ENCODE measurements at places on chromosomes 3 and 15.

DNA sequence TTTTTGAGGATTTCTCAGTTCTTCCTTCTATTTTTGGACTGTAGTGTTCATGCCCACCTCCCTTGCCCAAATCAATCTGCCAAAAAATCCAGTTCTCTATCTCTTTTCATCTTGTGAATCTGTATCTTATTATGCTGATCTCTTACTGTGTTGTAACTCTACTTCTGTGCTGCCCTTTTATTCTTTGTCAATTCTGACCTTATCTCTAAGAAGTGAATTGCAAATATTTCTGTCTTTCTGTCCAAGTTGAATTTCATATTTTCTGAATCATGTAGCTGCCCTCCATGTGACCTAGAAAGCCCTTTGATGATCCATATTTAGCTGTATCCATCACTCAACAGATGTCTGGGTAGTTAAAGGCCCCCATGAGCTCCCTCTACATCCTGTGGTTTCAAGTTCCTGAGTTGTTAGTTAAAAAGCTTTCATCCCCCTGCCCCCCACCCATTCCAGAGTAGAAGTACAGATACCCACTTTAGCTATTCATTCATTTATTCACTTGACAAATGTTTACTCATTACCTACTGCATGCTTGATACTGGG lies 33.6 kb upstream of the ETV5 start:
- DNase-seq, result no peak

GRCh38 chr15:27746401-27746955 lies 352.6 kb downstream of the OCA2 start:
- DNase-seq, result no peak

DNA sequence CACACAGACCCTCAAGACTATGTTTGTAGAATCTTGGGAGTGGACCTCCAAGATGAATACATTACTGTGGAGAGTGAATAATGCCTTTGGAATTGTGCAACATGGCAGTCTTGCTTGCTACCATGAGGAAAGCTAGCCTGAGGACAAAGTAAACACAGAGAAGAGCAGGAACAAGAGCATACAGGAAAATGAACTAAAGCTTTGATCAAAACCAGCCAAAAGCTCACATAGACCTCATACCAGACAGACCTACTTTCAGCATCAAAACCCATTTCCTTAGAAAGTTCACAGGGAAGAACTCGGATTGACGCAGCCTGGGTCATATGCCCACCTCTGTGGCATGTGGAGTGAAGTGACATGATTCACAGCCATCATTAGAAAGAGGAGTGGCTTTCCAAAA lies 3.3 kb upstream of the RAB8B start:
- DNase-seq, result no peak

DNA sequence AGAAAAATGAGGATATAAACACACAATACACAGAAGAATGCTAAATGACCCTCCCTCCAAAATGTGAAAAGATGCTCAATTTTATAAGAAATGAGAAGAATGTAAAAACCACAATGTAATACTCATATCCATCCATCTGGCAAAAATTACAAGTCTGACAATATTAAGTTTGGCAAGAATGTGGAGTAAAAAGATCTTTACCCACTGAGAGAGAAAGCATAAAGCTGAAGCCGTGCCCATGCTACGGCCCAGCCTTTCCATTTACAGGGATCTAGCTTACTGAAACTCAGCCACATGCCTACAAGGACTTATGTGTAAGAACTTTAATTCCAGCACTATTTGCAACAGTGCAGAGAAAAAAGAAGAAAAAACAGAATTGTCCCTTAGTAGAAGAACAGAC lies 42.9 kb downstream of the ATP13A3 start:
- no peak for DNase-seq
